SK-N-MC (cell line): ENCODE measurements at places on chromosomes 4 and X.

- no peak for DNase-seq
Observed at GRCh38 chr4:140343303-140343702, 30.1 kb upstream of the SCOC start.

DNA sequence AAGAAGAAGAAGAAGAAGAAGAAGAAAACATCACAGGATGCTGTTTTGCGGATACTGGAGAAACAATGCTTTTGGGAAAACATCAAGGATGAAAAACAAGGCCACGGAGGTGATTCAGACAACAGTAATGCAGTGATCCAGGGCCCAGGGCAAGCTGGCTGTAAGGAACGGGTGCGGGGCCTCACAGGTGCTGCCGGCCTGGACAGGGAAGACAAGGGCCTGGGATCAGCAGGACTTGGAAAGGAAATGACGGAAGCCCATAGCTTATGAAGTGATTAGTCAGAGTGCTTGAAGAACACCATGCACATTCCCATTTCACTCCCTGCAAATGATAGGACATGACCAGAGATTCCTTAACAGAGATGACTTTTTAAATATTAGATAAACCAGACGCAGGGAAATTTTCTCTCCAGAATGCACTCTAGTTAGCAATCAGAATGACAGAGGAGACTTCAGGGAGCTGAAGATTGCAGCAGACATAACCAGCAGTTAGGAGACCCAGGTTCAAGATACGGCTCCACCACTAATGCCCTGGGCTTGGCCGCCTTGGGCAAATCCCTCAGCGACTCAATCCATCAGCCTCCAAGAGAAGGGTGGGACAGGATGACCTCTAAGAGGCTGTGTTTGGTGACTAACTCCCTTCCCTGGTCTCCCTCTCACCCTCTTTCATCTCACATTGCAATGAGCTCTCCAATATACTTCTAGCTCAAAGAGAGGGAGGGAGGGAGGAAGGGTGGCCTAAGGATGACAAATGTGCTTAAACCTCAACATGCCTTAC is 54.1 kb downstream of the APBB2 start:
- no peak for DNase-seq

GRCh38 chr4:139808808-139809756 is 143.5 kb downstream of the MGST2 start:
- DNase-seq, result no peak

DNA sequence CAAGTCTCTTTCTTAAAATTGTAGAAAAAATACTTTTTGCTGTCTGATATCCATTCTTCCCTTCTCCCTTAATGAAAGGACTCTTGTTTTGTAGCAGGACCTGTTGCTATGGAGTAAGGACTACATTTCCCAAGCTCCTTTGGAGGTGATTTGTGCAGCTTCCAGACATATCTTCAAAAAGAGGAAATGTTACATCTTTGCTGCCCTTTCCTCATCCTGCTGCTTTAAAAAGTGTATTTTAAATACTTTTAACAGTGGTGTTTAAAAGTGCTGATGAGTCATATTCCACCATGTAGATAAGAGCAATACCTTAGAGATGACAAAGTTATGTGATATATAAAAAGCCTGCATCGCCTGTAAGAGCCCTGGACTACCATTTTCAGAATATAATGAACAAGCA is 98.7 kb downstream of the CFAP299 start:
- DNase-seq, result no peak

- no peak for DNase-seq
Observed at GRCh38 chr4:127783955-127784770, 2.0 kb downstream of the HSPA4L start.

DNA sequence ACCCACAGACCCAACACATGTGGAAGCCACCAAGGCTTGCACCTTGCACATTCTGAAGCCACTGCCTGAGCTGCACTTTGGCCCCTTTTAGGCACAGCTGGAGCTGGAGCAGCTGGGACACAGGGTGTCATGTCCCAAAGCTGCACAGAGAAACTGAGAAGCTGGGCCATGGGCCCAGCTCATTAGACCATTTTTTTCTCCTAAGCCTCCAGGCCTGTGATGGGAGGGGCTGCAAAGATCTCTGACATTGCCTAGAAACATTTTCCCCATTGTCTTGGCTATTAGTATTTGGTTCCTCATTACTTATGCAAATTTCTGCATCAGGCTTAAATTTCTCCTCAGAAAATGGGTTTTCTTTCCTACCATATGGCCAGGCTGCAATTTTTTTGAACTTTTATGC is 447.4 kb upstream of the HS3ST1 start:
- DNase-seq, result no peak

DNA sequence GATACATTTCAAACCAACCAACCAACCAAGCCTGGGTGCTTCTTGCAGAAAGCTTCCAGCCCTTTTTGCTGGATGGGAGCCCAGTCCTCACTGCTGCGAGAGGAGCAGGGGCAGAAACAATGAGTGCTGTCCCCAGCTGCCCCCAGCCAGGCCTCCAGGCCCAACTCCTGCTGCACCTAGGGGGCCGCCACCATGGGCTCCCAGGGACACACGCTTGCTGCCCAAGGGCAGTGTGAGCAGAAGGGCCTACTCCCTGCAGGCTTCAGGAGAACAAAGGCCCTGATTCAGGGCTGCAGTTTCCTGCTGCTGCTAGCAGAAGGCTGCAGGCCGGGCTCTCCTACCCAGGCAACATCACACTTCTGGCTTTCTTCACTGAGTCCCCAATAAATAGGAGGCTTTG is 37.7 kb upstream of the ENPP6 start:
- no peak for DNase-seq

- no peak for DNase-seq
Observed at GRCh38 chrX:10759141-10759799, 138.9 kb upstream of the MID1 start.

- DNase-seq, result no peak
Observed at GRCh38 chr4:17613761-17614415, 553 bp upstream of the MED28 start.

GRCh38 chrX:88735835-88736234 is 11.2 kb upstream of the CPXCR1 start:
- DNase-seq, result no peak

- DNase-seq, result no peak
Observed at GRCh38 chr4:18020671-18021469, 685 bp downstream of the LCORL start.

GRCh38 chr4:2961811-2962441 is 1.3 kb downstream of the NOP14 start:
- no peak for DNase-seq

- no peak for DNase-seq
Observed at GRCh38 chr4:42638321-42638720, 18.6 kb downstream of the ATP8A1 start.

DNA sequence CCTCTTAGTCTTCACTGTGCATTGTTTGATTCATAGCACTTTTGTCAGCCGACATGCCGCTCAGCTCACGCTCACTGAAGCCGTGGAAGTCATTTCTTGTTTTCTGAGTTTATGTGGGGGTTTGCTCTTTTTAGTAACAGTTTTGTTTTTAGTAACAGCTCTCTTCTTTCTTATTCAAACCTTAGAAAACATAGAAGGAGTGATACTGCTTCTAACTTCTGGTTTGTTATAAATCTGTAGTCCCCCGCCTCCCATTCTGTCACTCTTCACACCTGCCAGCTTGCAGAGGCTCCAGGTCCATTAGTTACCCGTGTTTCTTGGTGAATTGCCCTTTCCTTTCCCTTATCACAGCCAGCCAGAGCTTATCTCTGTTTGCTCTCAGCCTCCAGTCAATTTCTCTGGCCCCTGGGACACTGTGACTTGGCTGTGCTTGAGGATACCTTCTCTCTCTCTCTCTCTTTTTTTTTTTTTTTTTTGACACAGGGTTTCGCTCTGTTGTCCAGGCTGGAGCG is 50.5 kb downstream of the GRK4 start:
- no peak for DNase-seq

DNA sequence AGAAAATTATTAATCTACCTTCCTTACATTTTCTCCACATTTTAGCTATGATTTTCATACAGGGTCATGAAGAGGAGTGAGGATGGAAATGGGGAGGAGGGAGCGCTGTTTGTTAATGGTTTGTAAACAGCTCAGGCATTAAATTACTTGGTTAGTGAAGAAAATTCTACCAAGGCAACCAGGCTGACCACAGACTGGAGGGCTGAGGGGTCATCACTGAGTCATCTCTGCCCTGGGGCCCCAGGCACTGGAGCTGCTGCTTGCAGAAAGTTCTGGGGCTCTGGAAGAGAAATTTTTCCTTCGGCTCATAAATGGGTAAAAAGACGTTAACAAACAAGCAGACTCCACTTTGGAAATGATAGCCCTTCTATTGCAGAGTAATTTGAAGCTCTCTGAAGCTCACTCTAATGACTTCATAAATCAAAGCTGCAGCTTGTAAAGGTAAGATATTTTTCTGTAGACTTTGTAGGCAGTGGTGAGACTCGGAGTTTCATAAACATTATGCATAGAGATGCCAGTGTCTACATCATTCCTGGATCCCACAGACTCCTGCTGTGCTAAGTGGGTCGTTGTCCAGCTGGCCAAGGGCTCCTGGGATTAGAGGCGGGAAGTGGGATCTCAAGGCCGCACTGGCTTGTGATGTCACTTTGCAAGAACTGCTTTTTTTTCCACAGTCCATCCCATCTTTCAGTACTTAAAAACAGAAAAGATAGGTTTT is 159.6 kb downstream of the PTTG2 start:
- DNase-seq, result no peak

- DNase-seq, result no peak
Observed at GRCh38 chr4:127491571-127491970, 141.2 kb upstream of the INTU start.
